ENCODE measurements at places on chromosomes 6 and 20.

DNA sequence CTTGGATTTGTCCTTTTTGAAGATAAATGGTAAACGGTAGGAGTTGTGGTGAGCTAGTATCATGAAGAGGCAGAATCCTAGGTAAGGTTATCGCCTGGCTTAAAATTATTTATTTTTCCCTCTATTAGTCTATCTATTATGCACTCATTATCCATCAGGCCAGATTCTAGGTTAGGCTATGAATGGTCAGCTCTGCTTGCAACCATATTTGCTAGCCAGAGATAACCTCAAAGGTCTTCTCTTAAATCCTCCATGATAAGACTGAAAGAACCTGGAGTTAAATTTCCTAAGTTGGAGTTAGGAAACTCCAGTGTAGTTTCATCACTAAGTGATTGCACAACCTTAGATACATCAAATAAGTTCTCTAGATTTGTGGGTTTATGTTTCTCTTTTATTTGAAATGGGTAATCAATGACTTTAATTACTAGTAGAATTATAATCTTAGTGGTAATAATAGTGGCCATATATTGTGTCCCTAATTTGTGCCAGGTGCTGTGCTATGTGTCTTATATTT, 302.1 kb upstream of the RUNX2 start:
- no peak for DNase-seq

GRCh38 chr6:53326372-53327016, 22.3 kb downstream of the ELOVL5 start:
- DNase-seq, result no peak

DNA sequence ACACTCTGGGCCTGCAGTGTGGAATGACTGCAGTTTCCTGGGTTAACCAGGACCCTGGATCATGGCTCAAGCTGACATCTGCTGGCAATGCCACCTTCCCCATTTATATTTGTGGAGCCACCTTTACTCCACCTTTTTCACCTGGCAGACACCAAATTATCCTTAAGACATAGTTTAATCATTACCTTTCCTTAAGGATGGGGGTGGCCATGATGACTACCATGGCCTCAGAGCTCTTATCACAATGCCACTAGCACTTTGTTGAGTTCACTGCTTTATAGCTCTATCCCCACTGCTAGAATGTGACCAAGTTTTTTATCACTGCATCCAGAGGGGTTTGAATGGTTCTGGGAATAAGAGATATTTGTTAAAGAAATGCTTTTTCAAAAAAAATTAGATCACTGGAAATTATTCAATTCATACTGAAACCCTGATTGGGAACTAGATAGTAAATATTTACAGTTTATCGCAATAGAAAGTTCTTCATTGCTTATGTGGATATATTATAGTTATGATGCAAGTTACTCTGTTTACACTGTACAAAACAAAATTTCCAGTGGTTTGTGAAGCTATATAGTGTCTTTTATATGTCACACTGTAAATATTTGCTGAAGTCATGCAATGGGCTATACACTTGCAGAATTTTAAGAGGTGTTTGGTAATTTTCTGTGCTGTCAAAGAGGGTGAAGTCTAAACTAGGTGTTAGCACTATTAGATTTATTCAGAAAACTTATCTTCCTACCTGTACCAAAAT, 37.3 kb upstream of the IFNGR1 start:
- no peak for DNase-seq

GRCh38 chr6:119727504-119728219, 378.1 kb upstream of the MAN1A1 start:
- DNase-seq, result no peak

DNA sequence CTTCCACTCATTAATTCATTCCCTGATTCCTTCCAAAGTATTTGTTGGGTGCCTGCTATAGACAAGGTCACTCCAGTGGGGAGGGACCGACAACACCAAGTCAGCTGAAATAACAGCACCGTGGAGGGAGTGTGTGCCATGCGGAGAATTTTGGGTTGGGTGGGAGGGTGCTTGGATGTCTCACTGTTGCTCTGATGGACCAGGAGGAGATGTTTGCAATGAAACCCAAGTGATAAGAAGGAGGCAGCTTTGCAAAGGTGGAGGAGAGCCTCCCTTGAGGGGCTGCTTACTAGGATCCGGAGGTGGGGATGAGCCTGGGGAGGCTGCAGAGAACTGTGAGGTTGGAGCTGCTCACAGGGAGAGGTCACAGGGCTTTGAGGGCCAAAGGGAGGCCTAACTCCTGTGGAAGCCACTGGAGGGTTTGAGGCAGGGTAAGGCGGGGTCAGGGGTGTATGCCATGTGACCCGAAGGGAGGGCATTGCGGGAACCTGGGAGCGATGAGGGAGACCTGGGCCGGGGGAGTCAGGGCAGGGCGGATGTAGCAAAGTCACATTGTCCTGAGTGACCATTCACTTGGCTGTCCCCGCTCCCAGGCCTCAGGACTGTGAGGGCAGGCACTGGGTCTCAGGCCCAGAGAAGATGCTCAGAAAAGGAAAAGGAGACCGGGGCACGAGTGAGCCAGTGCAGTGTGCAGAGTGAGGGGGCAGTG, 124.5 kb downstream of the PHACTR3 start:
- no peak for DNase-seq

GRCh38 chr6:111623046-111623718, 17.5 kb upstream of the TRAF3IP2 start:
- DNase-seq, result no peak
